AG20443 (cell line): ENCODE measurements at places on chromosomes 7 and 10.
A peak's percentile ranks its signal among the peaks of the same experiment; 100 is the strongest.

GRCh38 chr7:66905689-66906088 is 15.3 kb upstream of the TMEM248 start:
- no peak for DNase-seq

DNA sequence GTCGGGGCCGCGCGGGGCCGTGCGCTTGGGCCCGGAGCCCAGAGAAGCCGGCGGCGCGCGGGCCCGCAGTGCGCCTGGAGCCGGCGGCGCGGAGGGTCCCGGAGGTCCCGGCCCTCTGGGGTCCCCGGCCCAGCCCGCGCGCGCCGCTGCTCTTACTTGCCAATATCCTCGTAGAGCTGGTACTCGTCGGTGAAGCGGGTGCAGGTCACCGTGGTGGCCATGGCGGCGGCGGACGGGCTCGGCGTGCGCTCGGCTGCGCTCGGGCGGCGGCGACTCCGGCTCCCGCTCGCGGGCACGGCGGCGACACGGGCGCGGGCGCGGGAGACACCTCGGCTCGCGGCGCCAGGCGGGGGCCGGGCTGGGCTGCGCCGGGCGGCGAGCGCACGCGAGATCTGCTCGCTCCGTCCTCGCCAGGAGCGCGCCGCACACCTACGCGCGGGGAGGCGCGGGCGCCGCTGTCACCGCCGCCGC is at the start of gene CAMK2B:
Gene CAMK2B (minus strand): TSS at position 394 of the 471 bp plus-strand sequence. CDS start 173 bp downstream, at position 221.
- peak; percentile 51 for DNase-seq

- no peak for DNase-seq
Observed at GRCh38 chr7:55794527-55794926, 68.0 kb downstream of the SEPTIN14 start.

DNA sequence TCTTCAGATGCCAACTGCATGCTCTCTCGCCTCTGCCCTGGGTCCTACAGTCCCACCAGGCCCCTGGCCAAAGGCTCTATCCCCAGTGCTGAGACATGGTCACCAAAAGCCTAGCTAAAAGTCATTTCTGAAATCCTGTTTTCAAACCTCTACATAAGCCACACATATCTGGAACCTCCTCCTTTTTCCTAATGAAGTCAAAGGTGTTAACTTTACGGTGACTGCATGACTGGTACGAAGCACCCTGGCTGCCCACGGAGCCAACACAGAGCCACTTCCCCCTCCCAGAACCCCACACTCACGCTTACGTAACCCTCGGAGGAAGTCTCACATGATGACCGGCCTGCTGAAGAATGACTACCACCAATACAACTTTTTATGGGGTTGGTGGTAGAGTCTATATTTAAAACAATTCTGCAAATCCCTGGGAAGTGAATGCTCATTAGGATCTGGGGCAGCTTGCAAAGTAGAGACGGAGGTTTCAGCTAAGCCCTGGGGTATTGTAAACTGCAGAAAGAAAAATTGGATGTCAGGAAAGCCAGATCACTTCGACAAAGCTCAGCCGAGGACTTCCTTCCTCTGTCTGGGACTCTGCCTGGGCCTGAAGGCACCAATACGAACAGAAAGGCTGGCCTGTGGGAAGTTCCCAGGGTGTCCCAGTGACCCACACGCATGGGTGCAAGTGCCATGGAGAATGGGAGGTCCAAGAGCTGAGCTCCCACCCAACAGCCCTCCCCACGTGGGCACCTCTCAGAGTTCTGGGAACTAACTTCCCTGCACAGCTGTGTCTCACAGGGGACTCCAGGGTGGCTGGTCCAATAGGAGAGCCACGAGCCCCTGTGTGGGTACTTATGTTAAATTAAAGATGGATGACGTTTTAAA is 50.7 kb downstream of the PDGFA start:
- DNase-seq, result no peak

- DNase-seq, result peak; percentile 96
Observed at GRCh38 chr10:102132563-102133372, at the start of gene PPRC1. Gene PPRC1, plus strand, starts transcription at chr10:102133040. Its CDS starts 29 bp downstream, at chr10:102133069.

DNA sequence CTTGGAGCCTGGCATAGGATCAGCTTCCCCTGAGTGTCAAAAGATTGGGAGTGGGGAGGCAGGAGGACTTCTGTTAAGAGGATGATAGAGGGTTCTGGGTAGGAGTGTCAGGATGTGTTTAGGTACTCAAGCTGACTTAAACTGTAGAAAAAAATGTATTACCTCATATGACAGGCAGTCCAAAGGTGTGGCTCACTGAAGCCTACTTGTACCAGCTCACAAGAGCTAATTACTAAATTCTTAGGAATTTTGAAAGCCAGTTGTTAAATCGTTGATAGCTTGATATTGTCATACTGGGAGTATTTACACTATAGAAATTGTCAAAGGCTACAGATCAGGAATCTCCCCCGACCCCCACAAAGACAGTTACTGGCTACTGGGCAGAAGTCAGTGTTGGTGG is 32.1 kb downstream of the FAS start:
- no peak for DNase-seq

DNA sequence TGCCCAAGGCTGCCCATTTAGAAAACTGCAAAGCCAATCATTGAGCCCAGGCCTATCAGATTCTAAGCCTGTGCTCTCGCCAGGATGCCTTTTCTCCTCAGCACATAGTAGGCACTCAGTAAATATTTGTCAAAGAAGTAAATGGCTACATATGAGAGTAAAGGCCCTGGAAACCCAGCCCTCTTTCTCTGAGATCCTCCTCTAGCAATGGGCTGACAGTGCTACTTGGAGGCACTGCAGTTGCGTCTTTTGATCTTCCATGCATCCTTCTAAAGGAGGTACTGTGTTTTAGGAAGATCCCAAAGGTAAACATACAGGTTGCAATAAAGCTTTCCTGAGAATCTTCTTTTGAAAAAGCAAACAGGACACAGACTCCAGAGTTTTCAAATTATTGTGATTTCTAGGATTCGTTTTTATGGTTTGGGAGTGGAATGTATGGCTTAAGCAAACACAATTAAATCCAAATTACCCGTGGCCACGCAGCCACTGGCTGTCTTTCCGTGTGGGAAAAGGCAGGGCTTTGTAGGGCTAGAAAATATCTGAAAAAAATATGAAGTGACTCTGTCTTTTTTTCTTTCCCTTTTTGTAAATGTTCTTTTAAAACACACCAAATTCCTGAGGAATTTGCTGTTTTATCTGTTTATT is 151.3 kb upstream of the BMPER start:
- no peak for DNase-seq

- DNase-seq, result no peak
Observed at GRCh38 chr7:8386926-8387550, 46.4 kb upstream of the NXPH1 start.

DNA sequence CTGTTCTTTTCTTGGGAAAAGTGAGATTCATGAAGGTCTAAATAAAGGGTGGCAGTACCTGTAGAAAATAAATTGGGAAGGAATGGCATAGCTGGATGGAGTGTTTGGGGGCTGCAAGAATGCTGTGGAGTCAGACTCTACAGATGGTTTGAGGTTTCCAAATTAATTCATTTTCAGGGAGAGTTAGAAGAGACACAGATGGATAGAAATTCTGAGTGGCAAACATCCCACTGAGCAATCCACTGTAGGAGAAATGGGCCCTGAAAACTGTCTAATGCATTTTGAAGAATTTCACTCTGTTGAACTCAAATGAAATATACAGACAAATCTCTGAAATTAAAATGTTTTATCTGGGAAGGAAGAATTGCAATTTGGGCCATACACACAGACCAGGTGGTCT is 16.9 kb upstream of the NFE2L3 start:
- DNase-seq, result no peak

DNA sequence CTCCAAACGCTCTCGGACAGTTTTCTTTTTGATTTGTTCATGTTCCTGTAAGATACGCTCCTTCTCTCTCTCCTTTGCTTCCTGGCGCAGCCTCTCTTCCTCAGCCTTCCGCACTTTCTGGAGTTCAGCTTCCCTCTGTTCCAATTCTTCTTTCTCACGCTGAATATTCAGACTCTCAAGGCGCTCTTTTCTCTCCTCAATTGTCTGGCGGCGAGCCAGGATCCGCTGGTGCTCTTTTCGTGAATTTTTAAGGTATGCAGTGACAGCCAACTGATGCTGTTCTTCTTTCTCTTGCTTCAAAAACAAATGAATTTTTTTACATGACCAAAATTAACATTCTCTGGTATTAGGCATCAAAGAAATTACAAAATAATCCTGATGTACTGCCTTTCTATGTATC is 22.6 kb downstream of the EIF3A start:
- no peak for DNase-seq

DNA sequence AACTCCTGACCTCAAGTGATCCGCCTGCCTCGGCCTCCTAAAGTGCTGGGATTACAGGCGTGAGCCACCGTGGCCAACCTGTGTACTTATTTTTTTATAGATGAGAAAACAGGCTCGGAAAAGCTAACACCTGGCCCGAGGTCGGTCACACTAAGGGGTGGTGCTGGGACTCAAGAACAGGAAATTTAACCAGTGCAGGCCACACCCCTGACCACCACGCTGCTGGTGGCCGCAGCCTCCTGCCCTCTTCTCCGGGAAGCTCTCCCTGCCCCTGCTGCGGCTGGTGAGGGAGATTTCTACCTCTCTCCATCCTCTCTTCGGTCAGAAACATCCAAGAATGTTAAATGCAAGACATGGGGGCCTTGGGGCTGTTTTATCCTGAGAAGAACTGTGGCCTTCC is 63.2 kb downstream of the TNRC18 start:
- no peak for DNase-seq

- DNase-seq, result no peak
Observed at GRCh38 chr7:155870334-155871180, 58.3 kb upstream of the SHH start.

DNA sequence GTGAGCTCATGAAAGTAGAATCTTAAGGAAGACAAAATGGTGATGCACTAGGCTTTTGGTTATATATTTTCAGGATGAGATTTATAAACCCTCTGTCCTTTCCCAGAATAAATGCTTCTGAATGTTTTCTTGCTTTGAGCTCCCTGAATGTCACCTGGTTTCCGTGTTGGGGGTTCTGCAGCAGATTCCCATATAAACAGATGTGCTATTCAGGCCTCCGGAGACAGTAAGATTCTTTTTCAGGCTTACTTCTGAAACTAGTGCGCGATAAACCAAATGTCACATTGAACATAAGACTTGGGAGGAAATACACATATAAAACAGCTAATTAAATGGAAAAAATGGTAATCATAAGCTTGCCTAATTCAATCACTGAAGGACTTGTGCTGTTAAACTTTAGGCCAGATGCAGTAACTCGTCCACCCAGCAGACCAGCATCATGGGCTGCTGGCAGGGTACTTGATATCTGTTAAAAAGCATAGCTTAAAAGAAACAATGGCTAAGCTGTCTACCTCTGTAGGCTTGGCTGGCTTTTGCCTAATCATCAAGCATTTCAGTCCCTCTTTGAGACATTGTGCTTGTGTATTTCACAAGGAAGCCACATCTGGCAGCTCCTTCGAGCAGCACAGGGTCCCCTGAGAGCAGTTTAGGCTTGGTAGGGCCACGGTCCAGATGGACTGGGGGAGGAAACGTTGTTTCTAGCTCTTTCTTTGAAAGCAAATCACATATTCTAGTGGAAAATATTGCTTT is 281.2 kb upstream of the KIAA1217 start:
- DNase-seq, result no peak

- DNase-seq, result no peak
Observed at GRCh38 chr10:77490534-77491314, 146.9 kb downstream of the KCNMA1 start.

GRCh38 chr10:9712393-9712792 is 1305.3 kb upstream of the CELF2 start:
- DNase-seq, result no peak

DNA sequence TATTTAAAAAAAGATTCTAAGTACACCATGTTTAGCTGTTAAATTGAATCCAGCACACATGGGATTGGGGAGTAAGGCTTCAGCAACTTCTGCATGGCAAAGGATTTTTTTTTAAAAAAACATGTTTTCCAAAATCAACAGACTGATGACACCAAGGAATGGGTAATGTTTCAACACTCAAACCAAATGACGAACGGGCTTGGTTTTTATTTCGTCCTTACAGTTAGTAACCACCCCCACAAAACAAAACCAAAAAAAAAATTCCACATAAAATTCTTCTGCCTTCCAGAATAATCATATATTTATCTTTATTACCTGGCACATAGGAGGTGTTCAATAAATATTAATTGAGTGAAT is 45.7 kb downstream of the ICA1 start:
- no peak for DNase-seq

DNA sequence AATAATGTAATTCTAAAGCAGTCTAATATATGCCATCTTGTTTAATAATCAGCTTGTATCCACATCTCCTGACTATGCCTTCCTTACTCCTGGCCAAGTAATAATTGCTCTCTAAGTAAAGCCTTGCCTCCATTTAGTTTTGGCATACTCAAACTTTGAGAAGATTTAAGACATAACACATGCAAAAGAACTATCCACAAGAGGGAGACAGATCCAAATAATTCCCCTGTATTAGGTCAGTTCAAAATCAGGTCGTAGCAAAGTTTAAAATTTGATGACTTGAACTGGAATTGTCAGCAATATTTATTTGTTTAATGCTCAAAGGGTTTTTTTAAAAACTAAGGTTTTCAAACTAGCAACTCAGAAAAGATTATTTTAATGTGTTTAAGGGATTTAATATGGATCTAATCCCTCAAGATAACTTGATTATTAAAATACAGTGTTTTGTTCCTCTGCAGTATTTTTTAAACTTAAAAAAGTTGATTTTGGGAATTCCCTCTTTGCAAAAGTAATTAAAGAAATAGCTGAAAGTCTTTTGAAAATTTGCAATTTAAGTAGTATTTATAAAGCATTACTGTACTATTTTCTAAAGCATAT is 95.3 kb downstream of the HDAC9 start:
- peak; percentile 58 for DNase-seq

DNA sequence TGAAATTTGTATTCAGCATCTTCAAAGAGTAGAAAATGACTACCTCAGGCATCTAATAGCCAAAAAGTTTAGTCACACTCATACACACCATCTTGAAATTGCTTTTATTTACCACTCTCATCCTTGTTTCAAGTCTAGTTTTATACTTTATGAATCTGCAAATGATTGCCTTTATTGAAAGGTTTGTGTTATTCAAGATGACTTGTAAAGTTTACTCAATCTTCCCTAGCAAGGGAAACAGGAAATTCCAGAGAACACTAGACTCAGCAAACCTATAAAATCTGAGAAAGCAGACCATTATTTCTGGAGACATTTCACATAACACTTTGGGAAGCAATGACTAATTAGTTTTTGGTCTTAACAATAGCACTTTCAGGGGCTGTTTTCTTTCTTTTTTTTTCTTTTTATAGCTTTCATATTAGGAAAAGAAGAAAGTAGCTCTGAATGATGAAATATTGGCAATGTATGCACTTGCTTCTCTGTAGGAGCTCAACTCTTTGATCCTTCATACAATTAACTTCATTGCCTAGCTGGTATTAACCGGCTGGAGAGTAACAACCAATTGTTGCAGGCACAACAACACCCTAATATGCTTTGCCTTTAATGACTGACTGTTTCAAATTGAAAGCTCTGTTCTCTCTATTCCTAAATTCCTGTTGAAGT is 68.9 kb upstream of the HDAC9 start:
- peak; percentile 15 for DNase-seq
